ENCODE measurements at places on chromosomes 6 and 20.

- no peaks in the 10 kb centered on the region for H3K27me3 ChIP-seq
- no peak overlapping the region for H3K4me3 ChIP-seq
- H3K27ac ChIP-seq = no peak overlapping the region
Observed at GRCh38 chr6:13247627-13248026, 80.7 kb downstream of the TBC1D7 start.

DNA sequence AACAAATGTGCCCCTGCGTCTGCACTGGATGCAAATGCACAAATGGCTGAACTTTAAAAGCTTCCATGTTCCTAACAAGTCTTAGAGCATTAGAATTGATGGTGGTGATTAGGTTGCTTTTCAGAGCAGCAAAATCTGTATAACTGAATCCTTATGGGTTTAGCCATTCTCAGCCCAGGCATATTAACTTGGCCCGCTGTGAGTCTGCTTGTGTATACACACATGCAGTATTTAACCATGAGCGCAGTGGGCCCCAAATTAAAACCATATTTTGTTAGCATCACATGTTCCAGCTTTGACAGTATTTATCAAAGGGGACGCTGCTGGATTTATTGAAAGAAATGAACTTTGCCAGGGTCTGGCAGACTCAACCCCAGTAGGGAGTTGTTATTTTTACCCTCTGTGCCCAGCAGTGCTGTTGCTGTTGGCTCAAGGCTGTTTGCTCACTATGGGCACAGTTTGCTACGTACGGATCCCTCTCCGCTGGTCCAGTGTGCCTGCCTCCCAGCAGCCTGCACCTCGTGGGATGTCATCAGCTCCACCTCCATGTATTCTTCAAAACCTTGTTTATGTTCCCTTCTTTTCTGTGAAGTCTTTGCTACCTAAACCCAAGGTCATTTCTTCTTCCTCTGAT lies 144.7 kb downstream of the QRSL1 start:
- H3K27ac ChIP-seq = no peak overlapping the region
- peaks cover 1% of the 10 kb centered on the region for H3K36me3 ChIP-seq
- no peak overlapping the region for H3K4me3 ChIP-seq
- H3K27me3 ChIP-seq = no peaks in the 10 kb centered on the region
- H3K4me1 ChIP-seq = no peaks in the 10 kb centered on the region

- DNase-seq = peak; percentile 87
- H3K4me3 ChIP-seq = peak within 1 kb of the TSS; percentile 86
- H3K4me1 ChIP-seq = peaks cover 15% of the 10 kb centered on the region
- peak within 1 kb of the TSS; percentile 68 for H3K27ac ChIP-seq
Observed at GRCh38 chr20:56358600-56359211, at the start of gene FAM210B. Gene FAM210B, plus strand, starts transcription at chr20:56358974. Its CDS starts 32 bp downstream, at chr20:56359006.

GRCh38 chr6:119052987-119053386 lies 25.5 kb downstream of the FAM184A start:
- no peak overlapping the region for H3K27ac ChIP-seq
- peak overlapping the region; percentile 31 for H3K4me3 ChIP-seq
- no peak for DNase-seq
- no peaks in the 10 kb centered on the region for H3K27me3 ChIP-seq
- H3K36me3 ChIP-seq = no peaks in the 10 kb centered on the region

DNA sequence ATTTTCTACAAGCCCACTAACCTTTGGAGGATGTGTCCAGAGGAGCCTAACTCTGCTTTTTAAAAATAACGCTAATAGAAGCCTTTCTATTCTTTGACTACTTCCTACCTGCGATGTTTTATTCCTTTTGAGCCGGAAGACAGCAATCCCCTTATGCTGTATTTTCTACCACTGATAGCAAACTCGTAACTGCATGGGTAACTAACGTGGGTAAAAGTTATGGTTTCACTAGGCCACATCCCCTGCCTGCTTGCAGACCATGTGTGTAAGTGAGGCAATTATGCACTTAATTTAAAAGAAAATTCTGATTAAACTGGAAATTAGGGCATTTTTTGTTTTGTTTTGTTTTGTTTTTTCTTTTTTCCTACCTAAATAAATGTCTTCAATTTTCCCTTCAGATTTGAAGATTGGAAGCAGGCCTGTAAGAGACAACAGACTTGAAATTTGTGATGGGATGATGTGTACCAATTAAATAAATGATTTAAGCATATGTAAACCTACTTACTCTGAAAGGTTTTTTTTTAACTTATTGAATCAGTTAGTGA lies 931 bp downstream of the UFL1 start:
- H3K27me3 ChIP-seq = no peaks in the 10 kb centered on the region
- peaks cover 12% of the 10 kb centered on the region for H3K4me1 ChIP-seq
- no peak for DNase-seq
- peak overlapping the region; percentile 97 for H3K27ac ChIP-seq

Data from activated T-cell treated with anti-CD3 and anti-CD28 coated beads, Interleukin-2, amount 50 U/mL, for 72 hours (primary cell).